Upper lobe of left lung (tissue), 6 donors: ENCODE measurements at places on chromosomes 2 and 18. TPM values are rescaled to one million over a fixed set of nuclear protein-coding genes. Genes with fewer than 3 reads are reported as not detected.

The CYP27A1 gene
- total RNA-seq, result 147 TPM

DNA sequence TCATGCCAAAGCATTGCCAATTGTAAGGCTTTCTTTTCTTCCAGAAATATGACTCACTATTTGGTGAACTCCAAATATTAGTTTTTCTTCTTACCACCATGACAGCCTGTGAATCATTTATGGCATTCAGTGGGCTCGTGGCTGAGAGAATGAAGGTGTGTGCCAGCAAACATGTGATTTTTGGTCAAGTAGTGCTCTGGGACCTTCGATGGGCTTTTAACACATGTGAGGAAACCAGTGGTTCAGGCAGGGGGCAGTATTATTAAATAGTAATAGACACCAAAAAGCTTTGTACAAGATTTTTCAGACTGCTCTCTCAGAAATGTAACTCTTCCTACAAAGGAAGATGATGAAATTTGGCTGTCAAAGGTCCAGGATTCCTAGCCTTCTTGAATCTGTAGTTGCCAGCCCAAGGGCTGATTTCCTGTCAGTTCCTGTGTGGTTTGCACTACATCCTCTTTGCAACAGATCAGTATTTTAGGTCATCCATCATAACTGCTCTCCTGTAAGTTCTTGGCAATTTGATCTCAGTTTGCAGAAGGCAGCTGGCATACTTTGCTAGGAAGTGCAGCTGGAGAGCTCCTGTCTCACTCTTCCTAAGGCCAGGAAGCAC lies 64.3 kb downstream of the BABAM2 start:
- DNase-seq, result no peak

DNA sequence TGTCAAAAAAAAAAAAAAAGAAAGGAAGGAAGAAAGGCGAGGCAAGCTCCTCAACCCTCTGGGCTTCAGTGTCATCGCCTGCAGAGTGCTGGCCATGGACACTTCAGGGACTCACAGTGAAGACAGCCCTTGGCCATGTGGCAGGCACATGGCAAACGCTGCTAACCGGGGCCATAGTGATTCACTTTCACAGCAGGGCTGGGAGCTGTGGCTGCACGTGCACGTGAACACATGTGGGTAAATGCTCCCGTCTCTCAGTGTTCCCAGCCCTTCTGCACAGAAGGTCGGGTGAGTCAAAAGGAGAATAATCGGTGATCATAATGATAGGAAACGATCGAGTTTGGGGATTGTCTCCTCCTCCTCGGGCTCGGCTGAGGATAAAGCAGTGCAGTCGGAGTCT lies 46.1 kb upstream of the UBE2F start:
- DNase-seq, result no peak

- no peak for DNase-seq
These were observed 417.5 kb upstream of the MYT1L start for GRCh38 chr2:2748399-2749205.

- no peak for DNase-seq
These were observed 1.2 kb downstream of the CFLAR start for GRCh38 chr2:201116959-201117734.
